Stimulated activated CD4-positive, alpha-beta T cell treated with anti-CD3 and anti-CD28 coated beads, TNF-alpha, amount 100 ng/mL, for 1 hour (primary cell): ENCODE measurements at places on chromosomes 6 and 20.

DNA sequence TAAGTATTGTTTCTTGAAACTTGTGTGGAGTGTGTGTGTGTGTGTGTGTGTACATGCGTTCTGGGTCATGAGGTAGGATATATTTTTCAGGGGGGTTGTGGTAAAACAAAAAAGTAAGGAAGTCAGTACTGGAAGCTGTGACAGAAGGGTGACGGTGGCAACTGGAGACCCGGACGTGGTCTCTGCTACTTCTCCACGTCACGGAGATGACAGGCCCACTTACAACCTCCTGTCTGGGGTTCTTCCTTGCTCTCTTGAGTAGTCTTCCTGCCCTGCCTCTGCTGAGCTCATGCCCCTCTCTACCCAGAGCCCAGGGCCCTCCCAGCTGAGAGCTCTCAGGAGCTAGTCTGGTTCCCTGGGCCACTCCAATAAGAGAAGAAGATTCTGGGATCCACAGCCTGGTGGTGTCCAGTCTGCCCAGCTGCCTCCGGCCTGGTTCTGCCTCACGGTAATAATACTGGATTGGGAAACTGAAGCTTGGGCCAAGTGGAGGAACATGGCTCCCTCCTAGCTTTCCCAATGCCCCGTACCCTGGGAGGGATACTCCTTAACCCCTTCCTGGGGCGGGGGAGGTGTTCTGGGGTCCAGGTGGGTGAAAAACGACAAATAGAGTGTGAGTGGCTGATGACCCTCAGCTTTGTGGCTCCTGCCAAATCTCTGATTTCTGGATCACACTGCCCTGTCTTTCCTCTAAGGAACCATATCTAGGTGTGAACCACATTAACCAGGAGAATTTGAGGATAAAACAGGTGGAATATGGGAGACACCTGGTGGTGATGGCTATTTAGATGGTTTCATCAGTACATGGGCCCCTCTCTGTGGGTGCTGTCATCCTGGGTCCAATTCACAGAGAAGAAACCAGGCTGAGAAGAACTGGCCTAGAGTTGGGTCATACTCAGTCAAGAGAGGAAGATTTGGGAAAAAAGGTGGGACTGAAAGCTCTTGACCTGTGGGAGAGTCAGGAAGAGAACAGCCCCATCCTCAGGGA, 27.2 kb downstream of the VEGFA start:
- DNase-seq, result no peak

- DNase-seq, result no peak
Measured at GRCh38 chr6:147048930-147049329, 155.3 kb upstream of the STXBP5 start.

DNA sequence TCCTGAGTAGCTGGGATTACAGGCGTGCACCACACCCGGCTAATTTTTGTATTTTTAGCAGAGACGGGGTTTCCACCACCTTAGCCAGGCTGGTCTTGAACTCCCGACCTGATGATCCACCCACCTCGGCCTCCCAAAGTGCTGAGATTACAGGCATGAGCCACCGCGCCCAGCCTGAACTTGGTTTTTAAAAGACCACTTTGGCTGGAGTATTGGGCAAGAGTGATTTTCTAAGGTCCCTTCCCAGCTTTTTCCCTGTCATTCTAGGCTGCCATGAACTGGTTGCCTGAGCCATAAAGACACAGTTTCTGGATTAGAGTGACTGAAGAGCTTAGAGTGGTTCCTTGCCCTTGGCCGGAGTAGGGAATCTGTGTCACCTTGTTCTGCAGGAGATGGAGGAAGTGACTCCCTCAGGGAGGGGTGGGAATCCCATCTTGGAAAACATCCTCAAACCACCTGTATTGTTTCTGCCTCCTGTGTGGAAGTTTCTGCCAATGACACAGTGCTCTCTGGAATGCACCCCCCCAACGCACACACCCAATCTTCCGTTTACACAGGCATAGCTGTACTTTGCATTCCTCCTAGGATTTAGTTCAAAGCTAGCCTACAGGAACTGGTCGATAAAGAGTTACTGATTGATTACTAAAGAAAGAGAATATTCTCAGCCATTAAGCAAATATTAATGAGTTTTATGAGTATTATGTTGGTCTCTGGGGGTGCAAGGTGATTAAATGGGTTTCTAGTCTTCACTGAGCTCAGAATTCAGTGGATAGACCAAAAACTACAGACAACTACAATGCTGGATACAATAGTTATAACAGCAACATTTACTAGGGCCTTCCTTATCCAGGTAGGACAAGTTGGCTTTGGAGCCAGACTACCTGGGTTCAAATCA, 18.2 kb downstream of the BCL2L1 start:
- no peak for DNase-seq

DNA sequence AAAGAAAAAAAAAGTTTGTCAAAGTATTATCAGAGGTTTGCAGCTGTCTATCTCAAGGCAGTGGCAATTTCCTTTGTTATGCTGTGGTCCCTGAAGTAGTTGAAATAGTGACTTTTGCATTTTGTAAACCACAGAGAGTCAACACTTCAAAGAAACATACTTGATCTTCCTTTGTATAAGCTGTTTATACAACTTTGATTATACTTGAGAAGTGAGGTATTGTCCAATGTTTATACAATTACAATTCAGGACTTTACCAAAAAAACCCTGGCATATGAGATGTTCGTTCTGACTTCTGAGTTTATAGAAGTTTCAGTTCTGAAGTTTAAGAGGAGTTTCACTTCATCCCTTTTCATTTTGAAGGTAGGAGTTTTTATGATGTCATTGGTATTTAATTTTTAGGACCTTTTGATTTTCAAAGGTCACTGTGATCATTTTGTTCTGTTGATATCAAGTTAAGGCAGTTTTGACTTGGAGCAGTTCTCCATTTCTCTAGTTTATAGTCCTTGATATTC, 4.0 kb downstream of the STK4 start:
- DNase-seq, result no peak

GRCh38 chr20:58328836-58329235, 19.3 kb downstream of the RAB22A start:
- no peak for DNase-seq
